ENCODE measurements at places on chromosomes 6 and 20.

DNA sequence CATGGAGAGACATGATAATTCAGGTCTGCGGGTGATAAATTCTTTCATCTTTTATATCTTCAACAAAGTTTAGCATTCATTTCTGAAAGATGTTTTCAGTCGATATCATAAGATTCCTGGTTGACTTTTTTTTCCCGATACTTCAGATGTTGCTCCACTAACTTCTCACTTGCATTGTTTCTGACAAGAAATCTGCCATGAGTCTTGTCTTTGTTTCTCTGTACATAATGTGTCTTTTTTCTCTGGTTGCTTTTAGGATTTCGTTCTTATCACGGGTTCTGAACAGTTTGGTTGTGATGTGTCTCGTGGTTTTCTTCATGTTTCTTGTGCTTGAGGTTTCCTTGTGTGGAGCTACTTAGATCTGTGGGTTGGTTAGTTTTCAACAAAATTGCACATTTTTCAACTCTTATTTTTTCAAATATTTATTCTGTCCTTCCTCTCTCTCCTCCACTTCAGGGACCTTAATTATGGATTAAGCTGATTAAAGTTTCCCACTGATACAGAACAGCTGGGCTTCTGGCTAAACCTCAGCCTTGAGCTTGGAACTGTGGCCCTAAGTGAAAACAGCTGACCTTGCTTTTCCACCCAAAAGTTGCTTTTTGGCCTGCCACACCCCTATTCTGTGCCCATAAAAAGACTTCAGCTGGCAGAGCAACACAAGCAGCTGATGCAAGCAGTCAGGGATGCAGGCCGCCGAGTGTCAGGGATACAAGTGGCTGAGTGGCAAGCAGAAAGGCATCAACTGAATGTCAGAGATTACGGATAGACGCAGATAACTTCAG is 97.9 kb upstream of the SNX9 start:
- no peak for DNase-seq

- no peak for DNase-seq
Observed at GRCh38 chr6:112574190-112574589, 227.1 kb downstream of the RFPL4B start.

DNA sequence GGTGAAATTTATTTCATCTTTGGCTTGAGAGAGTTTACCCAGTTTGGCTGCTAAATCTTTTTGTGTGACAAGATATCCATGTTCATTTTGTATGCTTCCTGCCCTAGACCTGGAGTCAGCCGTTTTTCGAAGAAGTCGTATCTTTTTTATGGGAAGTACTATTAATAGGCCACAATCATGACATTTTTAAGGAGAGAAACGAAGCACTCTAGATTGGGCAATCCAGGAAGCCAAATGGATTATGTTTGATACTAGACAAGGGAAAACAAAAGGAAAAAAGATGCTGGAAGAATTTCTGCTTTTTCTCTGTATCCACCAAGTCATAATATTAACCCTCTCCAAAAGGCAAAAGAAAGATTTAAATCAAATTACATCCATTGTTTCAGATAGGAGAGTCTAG is 214.6 kb downstream of the HDGFL1 start:
- DNase-seq: no peak

- no peak for DNase-seq
Observed at GRCh38 chr6:22954749-22955385, 385.5 kb downstream of the HDGFL1 start.

DNA sequence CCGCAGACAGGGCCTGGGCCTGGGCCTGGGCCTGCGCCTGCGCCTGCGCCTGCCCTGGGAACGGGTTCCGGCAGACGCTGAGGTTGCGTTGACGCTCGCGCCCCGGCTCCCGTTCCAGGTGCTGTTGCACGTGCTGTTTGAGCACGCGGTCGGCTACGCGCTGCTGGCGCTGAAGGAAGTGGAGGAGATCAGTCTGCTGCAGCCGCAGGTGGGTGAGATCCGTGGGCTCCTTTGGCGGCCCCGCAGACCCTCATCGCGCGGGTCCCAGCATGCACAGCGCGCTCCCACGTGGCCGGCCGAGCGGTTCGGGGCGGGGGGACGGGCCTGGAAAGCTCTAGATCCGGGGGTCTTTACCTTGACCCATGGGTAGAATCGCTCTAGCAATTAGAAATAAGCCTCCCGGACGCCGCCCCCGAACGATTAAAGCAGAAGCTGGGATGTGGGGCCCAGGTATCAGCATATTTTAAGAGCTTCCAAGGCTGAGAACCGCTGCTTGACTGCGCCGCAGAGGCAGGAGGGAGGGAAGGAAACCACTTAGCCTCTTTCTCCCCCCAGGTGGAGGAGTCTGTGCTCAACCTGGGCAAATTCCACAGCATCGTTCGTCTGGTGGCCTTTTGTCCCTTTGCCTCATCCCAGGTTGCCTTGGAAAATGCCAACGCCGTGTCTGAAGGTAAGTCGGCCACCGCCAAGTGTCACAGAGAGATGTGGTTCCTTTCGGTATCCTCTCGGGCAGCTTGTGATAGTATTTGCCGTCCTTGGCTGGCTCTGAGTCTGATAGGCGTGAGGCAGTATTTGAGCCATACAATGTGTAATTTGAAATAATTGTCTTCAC is 508 bp downstream of the NOP56 start:
- peak; percentile 96 for DNase-seq

DNA sequence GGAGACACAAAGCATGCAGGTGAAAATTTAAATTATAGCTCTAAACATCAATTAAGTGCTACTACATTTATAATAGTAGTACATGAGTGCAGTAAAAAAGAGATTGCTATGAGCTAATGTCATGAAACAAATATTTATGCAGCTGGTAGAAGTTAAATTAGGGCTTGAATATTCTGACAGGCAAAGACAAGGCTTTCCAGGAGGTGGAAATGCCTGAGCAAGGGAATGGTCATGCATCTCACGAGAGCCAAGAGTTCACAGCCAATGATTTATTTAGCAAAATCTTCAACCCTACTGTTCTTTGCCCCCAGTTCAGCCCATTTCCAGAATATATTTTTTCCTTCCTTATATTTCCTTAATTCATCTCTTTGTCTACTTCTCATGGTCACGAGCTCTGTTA is 128.9 kb downstream of the HIVEP2 start:
- no peak for DNase-seq

- no peak for DNase-seq
Observed at GRCh38 chr6:45500924-45501816, 123.4 kb upstream of the SUPT3H start.

DNA sequence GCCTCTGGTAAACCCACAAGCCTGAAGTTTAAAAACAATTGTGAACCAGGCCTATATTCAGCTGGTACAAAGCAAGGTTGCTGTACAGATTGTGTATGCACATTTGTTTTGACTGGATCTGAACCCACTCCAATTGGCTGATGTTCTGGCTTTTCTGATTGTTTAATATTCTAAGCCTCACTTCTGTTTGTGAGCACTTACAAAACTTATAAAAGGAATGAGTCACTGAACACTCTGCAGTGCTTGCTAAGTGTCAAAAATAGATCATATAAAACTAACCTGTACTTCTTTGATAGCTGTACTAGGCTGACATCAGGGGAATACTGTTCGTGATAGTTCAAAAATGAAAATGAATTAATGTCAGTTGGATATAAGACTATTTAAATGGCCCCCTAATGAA is 12.1 kb downstream of the COL21A1 start:
- no peak for DNase-seq

GRCh38 chr6:53309059-53309900 is 39.5 kb downstream of the ELOVL5 start:
- no peak for DNase-seq

DNA sequence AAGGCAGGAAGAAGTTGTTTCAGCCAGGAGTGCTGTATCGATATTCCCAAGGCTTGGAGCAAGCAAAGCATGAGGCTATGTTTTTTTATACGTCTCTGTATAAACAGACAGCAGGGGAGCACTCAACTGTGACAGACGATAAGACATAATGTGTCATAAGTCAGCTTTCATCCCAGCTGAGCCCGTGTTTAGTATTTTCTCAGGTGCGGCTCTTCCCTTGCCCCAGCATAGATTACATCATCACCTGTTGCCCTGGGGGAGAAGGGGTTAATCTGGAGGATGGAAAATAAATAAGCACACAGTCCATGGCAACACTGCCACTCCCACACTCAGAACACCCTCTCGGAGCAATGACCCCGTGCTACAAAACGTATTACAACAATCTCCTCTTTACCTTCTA is 22.1 kb upstream of the KCNK5 start:
- DNase-seq: no peak

DNA sequence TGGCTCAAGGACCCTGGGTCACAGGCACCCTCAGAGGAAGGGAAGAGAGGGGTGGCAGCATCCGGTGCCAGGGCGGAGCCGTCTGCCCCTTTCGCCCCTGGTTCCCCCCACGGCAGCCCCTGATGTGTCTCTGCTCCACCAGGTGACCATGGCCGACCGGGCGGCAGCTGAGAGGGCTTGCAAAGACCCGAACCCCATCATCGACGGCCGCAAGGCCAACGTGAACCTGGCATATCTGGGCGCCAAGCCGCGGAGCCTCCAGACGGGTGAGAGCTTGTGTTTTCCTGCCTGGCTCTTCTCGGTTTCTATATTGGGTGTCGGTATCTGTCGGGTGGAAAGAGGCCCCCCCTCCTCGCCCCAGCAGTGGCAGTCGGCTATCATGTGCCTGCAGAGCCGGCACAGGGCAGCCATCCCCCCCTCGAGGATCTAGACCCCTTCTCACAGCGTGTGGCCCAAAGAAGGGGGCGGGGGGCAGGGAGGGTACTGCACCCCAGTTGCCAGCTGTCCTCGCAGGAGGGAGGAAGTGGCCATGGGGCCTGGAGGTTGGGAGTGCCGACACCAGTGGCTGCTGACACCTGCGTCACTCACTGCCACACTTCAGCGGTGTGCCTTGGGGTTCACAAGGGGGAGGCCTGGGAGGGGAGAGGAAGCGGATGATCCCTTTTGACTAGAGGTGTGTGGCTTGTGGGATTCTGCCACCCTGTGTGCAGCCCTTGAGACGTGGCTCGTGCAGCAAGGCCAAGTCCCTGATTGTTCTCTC is 1.5 kb downstream of the RBM38 start:
- DNase-seq: peak; percentile 72

DNA sequence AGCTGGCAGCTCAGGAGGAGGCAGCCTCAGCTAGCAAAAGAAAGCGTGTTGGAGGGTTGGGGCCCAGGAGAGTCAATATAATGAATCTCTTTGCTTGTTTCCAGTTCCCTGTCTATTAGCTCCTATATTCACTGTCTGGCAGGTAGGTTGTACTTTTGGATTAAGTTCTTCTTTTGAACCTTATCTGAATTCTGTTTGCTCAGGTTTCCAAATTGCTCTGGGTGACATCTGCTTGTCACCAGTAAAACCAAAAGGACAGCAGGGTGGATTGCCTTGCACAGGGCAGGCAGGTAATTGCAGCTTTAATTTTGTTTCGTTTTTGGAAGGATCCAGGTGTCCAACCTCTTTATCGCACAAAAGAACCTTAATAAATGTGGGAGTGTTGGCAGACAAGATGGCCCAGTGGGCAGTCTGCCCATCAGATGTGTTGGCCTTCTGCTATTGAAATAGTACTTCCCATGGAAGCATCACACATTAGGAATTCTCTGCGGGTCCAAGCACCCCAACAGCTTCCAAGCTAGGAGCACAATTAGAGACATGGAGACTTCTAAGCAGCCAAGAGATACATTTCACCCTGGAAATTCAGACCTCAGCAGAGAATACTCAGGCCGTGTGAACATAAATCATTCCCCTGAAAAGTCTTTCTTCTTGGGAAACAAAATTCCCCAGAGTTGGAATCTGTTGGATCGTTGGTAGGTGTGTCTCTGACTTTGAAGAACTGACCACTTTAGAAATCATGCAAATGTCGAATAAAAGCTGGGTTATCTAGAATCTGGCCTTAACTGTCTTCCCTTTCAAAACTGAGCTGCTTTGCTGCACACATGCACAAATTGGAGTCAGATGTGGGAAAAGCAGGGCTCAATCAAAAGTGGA is 286.9 kb upstream of the BMP2 start:
- no peak for DNase-seq

DNA sequence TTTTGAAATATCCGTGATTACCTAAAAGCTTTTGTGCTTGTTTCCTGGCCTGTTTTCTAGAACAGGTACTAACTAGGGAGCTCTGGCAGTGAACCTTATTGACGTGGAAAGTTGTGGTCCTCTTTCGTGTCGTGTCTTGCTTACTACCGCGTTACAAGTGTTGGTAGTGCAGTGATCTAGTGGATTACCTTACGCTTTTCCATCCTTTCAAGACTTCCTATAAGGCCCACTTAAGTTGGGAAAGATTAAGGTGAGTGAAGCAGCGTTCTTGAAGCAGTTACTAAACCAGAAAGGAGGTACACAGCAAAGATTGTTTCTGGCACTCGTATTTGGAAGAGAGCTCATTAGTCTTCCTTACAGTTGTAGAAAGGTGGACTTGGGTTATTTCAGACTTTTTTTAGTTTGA is 1.9 kb downstream of the PNRC1 start:
- DNase-seq: no peak

DNA sequence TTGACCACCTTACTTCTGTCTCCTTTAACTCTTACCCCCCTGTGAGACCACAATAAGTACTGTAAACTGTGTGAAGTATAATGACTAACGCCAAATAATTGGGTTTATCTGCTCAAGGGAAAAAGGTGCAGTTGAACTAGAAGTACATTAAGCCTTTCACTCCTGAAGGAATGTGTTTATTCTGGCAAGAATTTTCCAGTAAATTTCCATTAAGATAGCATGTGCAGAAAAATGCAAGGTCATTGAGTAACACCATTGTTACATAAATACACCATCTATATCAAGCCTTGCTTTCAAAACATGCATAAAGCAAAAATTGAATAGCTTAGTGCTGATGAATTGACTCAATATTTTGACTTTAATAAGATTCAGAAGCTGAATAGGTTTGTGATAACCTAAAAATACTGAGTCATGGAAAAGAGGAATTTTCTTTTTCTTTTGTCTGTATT is 65.4 kb downstream of the ARHGAP18 start:
- DNase-seq: no peak

- DNase-seq: no peak
Observed at GRCh38 chr6:167399599-167399998, 74.7 kb downstream of the TTLL2 start.

- no peak for DNase-seq
Observed at GRCh38 chr6:162337412-162337811, 390.2 kb downstream of the PRKN start.

DNA sequence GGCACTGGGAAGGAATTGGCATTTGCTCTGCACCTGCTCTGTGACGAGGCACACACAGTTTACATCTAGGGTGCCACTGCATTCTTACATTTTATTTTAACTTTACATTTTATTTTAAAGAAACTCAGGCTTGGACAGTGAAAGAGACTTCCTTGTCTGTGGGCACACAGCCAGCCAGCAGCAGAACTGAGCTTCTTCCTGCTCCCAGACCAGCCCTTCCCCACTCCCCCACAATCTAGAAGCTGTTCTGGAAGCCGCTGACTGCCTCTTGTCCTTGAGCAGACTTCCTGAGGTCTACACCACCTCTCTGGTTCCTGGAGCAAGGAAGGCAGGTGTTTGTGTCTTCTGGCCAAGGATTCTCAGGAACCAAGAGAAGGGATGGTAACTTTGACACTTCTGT is 27.9 kb upstream of the CD93 start:
- DNase-seq: peak; percentile 72

GRCh38 chr20:46627234-46627633 is 24.0 kb downstream of the SLC13A3 start:
- DNase-seq: no peak
